Colonic mucosa (tissue), 4 donors: ENCODE measurements at places on chromosomes 12 and 14. TPM values are rescaled to one million over a fixed set of nuclear protein-coding genes. Genes with fewer than 3 reads are reported as not detected.

- no peak for DNase-seq
These were observed 24.8 kb downstream of the EPYC start for GRCh38 chr12:90979951-90980350.

GRCh38 chr12:83172441-83172840, 485.7 kb downstream of the TMTC2 start:
- DNase-seq: no peak

DNA sequence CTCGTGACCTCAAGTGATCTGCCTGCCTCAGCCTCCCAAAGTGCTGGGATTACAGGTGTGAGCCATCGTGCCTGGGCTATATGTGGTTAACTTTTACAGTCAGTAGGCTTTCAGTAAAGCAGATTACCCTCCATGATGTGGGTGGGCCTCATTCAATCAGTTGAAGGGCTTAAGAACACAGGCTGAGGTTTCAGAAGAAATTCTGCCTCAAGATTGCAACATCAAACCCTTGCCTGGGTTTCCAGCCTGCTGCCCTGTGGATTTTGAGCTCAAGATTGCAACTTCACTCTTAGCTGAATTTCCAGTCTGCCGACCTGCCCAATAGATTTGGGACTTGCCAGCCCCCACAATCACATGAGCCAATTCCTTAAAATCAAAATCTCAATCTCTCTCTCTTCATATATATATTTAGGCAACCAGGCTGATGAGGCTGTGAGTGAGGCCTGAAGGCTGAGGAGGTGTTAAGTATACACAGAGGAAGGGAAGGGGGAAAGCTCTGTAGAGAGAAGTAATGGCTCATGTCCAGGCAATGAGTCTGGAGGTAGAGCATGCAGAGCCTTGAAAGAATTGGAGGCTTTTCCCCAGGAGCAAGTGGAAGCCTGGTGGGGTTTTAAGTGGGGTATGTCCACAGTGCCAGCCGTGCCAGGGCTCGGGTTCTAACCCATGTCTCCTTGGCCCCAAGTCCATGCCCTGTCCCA, 33.3 kb upstream of the ACTN1 start:
- no peak for DNase-seq

DNA sequence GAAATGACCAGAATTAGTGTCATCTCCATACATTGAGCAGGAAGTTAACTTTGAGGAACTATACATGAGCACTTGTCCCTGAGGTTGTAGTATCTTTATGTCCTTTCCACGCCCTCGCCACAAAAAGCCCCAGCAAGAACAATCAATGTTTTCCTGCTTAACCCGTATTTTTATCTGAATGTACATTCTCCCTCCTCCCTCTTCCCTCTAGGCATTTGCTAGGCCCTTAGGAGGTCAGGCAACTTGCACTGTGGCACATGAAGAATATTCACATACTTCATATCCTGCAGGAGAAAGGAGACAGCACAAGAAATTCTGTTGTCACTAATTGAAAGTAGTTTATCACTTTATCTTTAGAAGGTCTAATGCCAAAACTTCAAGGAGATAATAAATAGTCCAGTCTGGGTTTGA, 18.1 kb upstream of the DUSP6 start:
- DNase-seq: peak; percentile 69

GRCh38 chr14:75224561-75224960, 48.1 kb upstream of the TMED10 start:
- DNase-seq: no peak

DNA sequence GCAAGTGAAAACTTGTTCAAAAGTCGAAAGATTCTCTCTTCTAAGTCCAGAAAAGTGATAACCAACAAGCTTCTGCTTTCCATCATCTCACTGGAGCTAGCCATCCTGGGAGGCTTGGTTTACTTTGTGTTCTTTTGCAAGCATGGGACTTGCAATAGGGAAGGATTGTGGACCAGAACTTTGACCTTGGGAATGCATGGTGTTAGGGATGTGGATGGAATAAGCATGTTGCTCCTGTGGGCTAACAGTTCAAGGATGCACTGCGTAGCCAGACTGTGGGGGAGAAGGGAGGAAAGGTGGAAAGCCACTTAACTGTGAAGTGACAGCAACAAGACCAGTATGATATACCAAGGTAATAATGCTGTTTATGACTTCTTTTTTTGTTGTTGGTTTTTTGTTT, 28.6 kb downstream of the SOAT2 start:
- no peak for DNase-seq

DNA sequence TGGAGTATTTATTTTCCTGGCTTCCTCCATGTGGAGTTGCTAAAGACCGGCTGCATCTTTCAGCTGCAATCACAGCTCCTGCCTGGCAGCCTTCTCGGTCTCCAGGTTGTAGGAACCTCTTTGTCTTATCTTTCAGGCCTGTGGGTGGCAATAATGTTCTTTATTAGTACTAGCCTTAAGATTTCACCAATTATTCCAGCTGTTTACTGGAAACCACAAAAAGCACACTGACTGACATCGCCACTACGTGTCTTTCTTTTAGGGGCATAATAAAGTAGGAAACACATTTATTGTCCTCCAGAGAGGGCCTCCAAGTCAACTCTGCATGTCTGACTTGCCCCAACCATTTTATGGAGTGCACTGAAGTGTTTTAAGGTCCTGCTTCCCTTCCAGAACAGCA, 1116.5 kb upstream of the TMEM132C start:
- no peak for DNase-seq

DNA sequence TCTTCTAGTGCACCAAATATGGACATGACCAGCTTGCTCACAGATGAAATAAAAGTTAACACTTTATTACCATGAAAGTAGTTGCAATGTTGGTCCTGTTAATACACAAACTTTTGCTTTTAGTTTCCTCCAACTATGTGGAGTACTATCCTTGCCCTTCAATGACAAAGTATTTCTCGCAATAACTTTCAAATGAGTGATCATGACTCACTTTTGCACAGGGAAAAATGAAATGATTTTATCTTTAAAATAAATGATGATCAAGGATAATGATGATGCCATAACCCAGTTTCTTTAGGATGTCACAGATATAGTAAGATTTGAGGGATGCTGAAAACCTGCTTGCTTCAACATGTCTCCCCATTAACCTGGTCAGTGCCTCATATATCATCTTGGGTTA, 254.0 kb upstream of the KITLG start:
- DNase-seq: no peak

DNA sequence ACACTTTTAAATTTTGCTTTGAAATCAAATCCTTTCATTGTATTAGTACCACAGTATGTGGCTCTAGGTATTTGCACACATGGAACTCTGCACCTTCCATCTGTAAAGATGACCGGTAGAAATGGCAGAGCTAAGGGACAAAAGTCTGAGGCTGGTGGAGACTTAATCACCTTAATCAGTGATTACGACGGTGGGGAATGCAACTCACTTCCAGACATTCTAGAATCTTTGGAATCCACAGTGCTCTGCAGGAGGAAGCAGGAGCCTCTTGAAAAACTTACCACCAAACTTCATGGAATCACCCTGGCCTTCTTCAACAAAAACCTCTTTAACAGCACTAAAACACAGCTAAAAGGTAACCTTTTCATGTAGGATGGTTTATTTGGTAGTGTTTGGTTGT, 3.9 kb upstream of the DACT1 start:
- no peak for DNase-seq

DNA sequence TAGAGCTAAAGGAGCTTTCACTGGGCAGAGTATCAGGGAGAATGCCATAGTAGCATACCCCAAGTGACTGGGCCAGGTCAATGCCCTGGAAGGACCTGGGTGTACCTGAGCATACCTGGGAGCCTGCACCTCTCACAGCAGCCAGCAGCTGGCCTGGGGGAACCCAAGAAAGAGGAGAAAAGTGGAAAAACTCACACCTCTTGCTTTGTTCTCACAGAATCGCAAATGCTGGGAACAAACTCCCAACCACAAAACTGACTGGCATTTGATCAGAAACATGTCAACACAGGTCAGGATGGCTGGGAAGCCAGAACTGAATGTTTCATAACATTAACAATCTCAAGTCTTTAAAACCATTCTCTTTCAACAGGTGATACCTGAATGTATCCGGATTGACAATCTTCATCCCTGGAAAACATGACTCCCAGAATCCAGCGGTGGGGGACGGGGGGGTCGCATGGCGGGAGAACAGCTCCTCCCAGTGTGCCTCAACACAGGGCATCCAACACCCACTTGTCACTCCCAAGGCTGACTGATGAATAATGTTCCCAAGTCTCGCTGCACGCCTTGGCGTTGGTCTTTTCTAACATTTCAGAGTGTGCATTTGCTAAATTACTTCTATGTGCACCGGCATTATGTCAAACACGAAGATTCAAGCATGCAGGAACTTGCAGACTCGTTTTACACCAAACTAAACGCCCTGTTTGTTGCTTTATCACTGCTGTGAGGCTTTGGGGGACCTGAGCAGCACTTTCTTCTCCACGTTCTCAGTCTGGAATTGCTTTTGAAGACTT, 7.9 kb downstream of the FOXN3 start:
- no peak for DNase-seq

GRCh38 chr12:6434205-6435140, 10.3 kb upstream of the CD27 start:
- DNase-seq: no peak

DNA sequence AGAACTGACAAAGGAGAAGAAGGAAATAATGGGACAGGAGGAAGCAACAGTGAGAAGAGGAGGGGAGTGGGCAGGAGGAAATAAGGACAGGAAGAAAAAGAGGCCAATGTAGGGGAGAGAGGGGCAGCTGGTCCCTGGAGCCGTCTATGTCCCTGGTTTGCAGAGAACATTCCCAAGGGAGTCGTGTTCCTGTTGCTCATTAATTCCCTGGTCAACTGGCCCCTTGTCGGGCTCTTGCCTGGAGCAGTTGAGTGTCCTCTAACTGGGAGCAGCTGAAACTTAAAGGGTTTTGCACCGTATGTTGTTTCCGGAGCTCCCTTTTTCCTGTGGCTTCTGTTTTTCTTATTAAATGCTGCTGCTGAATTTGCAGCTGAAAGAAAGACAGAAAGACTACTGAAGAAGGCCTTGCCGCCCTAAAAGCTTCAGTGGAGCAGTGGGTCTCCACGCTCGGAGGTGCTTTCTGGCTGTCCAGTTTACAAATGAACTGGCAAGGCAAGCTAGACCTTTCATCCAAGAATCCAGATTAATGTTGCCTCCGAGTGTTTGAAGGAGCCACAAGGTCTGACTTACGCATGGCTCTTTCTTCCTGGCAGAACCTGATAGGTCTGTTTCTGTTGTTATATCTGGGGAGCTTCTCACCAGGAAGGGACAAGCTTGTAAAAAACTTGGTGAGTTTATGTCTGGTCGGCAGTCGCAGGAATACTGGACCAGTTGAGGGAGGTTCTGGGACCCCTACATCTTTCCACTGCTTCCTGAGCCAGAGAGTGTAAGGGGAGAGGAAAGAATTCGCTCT, 146.2 kb upstream of the RFLNA start:
- DNase-seq: no peak

- peak; percentile 62 for DNase-seq
These were observed 7.6 kb downstream of the EVL start for GRCh38 chr14:100072783-100073346.

- peak; percentile 35 for DNase-seq
These were observed 20.2 kb upstream of the DUSP16 start for GRCh38 chr12:12582895-12583303.

DNA sequence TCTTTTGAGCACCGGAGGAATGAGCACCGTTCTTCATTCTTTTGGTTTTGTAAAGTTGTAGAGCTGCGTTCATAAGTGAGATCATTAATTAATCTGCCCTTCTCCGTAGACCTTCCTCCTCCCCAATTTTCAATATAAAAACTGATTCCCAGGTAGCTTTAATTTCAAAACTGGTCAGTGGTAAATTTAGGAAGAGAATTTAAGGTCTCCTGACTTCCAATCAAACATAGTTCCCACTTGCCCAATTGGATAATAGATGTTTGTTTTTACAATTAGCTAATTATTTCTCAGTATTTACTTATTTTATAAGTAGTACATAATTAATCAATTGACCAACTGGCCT, 27.2 kb upstream of the YBX3 start:
- no peak for DNase-seq

DNA sequence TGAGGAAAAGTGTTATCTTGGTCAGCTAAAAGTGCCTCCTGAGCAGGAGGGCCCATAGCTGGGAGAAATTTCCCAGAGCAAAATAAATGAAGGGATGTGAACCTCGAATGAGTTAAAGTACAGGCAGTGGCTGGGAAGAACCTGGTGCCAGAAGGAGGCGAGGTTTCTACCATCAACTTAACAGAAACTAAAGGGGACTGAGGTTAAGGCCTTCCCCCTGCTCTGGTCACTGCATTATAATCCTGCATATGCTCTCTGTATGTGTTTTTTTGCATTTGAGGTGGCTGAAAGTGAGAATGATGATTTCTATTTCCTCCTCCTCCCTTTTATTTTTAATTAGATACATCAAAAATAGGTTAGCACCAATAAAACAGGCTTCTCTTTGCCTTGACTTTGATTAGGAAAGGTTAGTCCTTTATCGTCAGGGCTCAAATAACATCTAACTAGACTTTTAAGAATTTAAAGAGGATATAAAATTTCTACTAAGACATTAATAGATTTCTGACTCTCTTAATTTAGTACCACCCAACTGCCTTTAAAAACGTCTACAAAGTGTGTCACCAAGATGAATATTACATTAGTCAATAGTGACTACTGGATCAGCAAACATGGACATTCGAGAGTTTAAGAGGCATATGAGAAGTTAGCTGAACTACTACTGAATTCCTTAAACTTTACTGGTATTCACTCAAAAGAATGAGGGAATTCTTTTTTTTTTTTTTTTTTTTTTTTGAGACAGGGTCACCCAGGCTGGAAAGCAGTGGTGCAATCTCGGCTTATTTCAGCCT, 49.2 kb downstream of the GALNT4 start:
- no peak for DNase-seq

GRCh38 chr12:125533434-125534029, 468.3 kb downstream of the AACS start:
- DNase-seq: peak; percentile 25

GRCh38 chr14:68762953-68763764, 29.7 kb downstream of the ZFP36L1 start:
- peak; percentile 49 for DNase-seq

IL22 gene
- not detected for total RNA-seq

ANGEL1 gene
- total RNA-seq: 15.3 TPM

GAS2L3 gene
- total RNA-seq: 23.5 TPM

COL2A1 gene
- total RNA-seq: 1.1 TPM

SLC17A8 gene
- 3.3 TPM for total RNA-seq

HOXC11 gene
- total RNA-seq: not detected

EEA1 gene
- 38.7 TPM for total RNA-seq

CATSPERB gene
- total RNA-seq: 2.2 TPM

PTPN11 gene
- 81.5 TPM for total RNA-seq

PTPRB gene
- total RNA-seq: 17.3 TPM

CYP46A1 gene
- total RNA-seq: 0.25 TPM

CCDC85C gene
- 54.0 TPM for total RNA-seq

TAS2R31 gene
- total RNA-seq: 2.0 TPM

KCNJ8 gene
- 1.8 TPM for total RNA-seq

PZP gene
- 0.05 TPM for total RNA-seq
